ENCODE measurements at places on chromosomes 16 and 17.

DNA sequence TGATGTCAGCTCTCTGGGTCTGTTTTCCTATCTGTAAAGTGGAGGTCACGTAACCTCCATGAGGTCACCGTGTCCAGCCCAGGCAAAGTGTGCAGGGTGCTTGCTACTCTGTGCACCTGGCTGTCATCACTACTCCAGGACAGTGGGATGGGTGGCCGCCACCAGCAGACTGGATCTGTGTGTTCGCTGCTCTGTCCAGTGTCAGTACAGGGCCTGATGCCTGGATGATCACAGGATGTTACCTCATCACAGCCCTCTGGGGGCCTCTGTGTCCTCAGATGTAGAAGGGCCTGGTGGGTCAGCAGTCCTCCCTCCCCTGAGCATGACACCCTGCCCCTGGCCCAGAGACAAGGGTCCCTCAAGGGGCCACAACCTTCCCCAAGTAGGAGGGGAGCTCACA, 80.0 kb downstream of the KCNJ18 start:
- no peak for DNase-seq

DNA sequence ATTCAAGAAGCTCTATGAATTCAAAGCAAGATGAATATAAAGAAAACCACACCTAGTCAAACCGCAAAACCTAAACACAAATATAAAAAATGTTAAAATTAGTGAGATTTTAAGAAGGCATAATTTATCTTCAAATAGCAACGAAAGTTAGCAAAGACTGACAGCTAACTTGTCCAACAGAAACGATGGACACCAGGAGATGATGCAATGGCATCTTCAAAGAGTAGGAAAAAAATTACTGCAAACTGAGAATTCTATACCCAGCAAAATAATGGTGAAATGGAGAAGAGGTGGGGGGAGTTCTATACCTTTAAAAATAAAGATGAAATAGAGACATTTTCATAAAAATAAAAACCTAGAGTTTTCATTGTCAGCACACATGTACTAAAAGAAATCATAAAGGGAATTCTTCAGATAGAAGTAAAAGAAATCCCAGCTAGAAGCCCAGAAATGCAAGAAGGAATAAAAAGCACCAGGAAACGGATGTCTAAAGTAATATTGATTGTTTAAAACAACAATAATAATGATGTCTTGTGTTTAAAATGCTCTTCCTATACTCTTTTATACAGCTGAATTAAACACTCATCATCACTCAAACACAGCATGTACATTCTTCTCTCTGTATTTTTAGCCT, 24.6 kb upstream of the TANC2 start:
- no peak for DNase-seq

DNA sequence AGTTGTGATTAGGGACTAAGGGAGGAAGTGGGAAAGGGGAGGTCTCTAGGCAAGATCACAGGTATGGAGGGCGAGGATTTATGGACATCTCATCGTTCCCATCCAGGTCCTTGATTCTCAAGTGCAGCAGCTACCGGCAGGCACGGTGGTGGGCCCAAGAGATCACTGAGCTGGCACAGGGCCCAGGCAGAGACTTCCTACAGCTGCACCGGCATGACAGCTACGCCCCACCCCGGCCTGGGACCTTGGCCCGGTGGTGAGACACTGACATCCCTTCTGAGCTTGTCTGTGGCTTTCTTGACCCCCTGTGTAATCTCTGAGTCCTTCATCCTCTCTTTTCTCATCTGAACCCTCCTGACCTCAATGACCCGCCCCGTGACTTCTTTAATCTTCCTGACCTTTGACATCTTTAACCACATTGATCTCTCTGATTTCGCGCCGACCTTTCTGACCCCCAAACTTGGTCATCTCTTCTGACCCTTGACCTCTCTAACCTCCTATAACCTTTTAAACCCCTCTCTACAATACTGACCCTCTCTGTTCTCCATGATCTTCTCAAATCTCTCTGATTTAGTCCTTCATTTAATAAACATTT, 3.8 kb downstream of the PLD2 start:
- DNase-seq = no peak

GRCh38 chr16:67212766-67213165, 13.8 kb downstream of the ELMO3 start:
- no peak for DNase-seq

DNA sequence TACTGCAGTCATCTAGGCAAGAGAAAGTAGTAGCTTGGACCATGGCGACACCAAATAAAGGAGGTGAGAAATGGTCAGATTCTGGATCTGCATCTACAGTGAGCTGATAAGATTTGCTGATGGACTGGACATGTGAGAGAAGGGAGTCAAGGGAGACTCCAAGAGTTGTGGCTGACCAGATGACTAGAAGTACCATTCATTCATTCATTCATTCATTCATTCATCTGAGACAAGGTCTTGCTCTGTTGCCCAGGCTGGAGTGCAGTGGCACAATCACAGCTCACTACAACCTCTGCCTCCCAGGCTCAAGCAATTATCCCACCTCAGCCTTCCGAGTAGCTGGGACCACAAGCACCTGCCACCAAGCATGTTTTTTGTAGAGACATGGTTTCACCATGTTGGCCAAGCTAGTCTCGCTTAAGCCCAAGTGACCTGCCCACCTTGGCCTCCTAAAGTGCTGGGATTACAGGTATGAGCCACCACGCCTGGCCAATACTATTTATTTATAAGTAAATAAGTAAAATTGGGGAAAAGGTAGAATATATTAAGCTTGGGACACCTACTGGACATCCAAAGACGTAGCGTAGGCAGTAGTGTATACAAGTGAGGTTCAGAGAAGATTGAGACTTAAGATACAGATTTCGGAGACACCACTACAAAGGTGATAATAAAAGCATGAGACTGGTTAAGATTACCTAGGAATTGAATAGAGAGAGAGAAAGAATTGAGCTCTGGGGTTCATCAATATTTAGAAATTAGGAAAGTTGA, 15.7 kb upstream of the RNF43 start:
- no peak for DNase-seq

DNA sequence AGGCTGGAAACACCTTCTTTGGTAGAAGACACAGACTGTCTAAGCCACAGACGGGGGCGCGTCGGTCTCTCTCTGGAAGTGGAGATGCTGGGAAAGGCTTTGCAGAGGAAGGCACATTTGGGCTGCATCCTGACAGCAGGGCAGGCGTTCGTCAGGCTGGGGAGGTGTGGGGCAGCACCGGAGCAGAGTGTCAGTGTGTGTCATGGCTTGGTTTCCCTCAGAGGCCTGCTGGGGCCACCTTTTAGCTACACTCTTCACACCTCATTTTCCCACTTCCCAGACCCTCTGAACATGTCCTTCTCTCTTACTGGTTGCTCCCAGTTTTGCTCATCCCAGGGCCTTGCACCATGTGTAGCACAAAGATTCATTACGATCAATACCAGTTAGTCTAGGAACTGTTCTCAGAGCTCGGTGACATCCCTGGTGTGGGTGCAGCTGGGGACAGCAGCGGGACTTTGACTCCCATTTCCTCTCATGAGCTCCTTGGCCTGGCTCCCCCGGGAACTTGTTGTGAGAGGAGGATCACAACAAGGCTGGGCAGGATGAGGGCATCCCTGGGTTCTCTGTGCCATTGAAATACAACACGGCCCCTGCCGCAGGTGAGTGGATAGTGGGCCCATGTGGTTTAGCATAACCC, 33.1 kb downstream of the SMARCE1 start:
- no peak for DNase-seq

GRCh38 chr17:59761385-59762048, 54.1 kb downstream of the VMP1 start:
- DNase-seq = no peak

- no peak for DNase-seq
Measured at GRCh38 chr16:85637808-85638647, 24.9 kb downstream of the GSE1 start.

- no peak for DNase-seq
Measured at GRCh38 chr17:83132251-83133081, 53.1 kb downstream of the METRNL start.

GRCh38 chr17:48262982-48263730, 155.6 kb downstream of the SNX11 start:
- peak; percentile 15 for DNase-seq

GRCh38 chr16:57128771-57129389, 36.5 kb downstream of the CPNE2 start:
- no peak for DNase-seq

GRCh38 chr17:7836596-7837407, 2.8 kb downstream of the KDM6B start:
- DNase-seq = peak; percentile 92

GRCh38 chr16:10965440-10966061, 21.2 kb downstream of the CLEC16A start:
- DNase-seq = no peak

DNA sequence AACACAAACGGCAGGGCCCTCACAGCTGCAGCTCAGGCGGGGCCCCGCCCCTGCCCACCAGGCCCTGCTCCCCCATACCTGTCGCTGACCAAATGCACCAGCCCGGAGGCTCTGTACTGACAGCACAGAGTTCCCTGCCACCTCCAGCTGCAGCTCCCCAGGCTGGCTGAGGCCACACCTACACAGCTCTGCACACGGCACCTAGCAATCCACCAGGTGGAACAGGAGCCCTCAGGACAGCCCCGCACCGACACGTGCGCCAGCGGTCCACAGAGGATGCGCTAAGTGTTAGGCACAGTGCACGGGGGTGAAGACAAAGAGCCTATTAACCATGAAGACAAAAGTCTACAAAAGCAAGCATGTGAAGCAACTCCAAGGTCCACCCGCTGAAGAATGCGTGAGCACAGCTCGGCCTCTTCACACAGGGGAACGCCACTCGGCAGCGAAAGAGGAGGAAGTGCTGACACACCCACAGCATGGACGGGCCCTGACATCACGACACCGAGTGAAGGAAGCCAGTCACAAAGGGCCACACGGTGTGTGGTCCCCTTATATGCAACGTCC, 5.4 kb downstream of the ZCCHC14 start:
- DNase-seq = no peak

DNA sequence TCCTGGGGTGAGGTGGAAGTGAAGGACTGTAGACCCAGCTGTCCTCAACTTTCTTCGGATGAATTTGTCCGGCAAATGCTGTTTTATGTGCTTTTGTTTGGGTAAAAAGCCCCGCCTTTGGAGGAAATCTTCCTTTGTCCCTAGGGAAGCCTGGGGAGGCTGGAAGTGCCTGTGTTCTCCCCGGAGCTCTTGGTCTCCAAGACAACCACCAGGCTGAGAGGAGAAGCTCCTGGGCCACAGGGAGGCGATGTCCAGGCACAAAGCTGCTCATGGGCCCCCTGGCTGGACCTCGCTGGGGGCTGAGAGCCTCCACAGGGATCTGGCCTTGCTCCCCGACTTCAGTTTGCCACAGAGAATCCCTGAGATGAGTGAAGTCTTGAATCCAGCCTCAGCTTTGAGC, 293.1 kb upstream of the N4BP1 start:
- DNase-seq = no peak

GRCh38 chr17:66727634-66728570, 107.0 kb upstream of the CACNG5 start:
- DNase-seq = peak; percentile 77

DNA sequence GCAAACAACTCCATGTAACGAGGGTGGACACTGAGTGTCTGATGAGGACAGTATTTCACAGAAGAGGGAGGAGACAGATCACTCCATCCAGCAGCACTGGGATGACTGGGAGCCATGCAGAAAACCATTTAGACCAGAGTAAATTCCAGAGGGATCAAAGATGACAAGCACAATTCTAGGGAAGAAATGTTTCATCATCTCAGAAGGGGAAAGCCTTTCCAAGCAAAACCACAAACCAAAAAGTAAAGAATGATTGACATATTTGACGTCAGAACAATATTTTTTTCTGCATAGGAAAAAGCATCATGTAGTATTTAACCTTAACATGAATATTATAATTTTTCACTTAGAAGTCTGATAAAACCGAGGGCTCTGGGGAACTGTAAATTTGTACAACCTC, 4.8 kb downstream of the DNASE1 start:
- no peak for DNase-seq
